ENCODE measurements at places on chromosomes 12 and 14.
A peak's percentile ranks its signal among the peaks of the same experiment; 100 is the strongest.

- DNase-seq = peak; percentile 82
These were observed 22.6 kb upstream of the SNRPF start for GRCh38 chr12:95836185-95836609.

- no peak for DNase-seq
These were observed 2.2 kb downstream of the SCARB1 start for GRCh38 chr12:124861492-124861891.

- no peak for DNase-seq
These were observed 103.6 kb upstream of the CCDC91 start for GRCh38 chr12:28086521-28087155.

DNA sequence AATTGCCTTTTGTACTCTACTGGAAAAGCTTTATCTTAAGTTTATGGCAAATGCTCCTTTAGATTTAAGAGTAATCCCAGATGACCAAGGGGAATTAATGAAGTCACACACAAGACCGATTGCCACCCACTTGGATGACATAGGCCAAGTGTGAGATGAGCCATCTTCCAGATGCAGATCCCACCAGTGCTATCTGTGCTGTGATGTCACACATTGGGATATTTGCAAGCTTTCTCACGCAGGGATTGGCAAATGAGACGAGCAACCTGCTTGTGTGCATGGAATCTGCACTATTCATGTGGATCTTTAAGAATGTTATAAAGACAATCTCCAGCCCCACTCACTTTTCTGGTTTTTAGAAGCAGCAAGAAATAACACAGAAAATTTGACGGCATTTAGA lies 602.1 kb upstream of the TMEM132C start:
- DNase-seq = no peak

DNA sequence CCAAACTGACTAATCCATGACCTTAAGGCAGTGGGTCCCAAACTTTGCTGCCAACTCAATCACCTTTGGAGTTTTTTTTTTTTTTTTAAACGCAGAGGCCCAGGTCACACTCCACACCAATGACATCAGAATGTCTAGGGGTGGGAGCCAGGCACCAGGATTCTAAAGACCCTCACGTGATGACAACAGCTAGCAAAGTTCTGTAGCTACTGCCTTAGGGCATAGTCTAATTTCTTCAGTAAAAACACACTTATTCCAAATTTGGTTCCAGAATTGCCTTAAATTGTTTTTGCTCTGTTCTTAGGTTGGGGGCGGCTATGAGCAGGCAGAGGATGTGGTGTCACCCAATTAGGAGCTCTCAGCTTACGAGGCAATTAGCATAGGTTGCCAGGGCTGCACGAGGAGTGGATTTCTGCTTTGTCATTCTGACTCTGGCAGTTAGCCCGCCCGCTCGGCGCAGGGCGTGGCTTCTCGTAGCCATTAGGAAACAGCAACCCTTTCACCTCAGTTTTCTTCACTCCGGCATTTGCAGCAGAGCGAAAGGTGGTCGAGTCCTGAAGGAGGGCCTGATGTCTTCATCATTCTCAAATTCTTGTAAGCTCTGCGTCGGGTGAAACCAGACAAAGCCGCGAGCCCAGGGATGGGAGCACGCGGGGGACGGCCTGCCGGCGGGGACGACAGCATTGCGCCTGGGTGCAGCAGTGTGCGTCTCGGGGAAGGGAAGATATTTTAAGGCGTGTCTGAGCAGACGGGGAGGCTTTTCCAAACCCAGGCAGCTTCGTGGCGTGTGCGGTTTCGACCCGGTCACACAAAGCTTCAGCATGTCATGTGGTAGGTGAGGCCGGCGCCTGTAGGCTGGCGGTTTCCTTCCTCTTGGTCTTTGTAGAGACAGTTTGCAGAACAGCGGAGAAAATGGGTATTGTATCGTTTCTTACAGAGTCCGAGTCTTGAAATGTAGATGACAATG lies 16.7 kb upstream of the EID3 start:
- peak; percentile 98 for DNase-seq

- peak; percentile 78 for DNase-seq
These were observed 124.0 kb downstream of the DYRK2 start for GRCh38 chr12:67772267-67773169.

GRCh38 chr14:68217791-68218340 lies 398.3 kb downstream of the RAD51B start:
- no peak for DNase-seq

DNA sequence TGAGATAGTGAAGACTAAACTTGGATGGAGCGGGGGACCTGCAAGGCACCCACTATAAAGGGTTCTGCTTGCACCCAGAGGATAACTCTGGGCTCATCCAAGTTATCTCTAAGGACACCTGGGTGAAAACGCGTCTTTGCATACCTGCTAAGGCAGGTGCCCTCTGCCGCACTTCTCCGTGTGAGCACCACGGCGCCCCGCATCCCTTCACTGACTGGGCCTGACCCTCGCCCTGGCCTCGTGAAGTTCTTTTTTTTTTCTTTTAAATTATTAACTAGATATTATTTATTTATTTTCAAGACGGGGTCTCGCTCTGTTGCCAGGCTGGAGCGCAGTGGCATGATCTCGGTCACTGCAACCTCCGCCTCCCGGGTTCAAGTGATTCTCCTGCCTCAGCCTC lies 20.0 kb upstream of the APOF start:
- DNase-seq = no peak

DNA sequence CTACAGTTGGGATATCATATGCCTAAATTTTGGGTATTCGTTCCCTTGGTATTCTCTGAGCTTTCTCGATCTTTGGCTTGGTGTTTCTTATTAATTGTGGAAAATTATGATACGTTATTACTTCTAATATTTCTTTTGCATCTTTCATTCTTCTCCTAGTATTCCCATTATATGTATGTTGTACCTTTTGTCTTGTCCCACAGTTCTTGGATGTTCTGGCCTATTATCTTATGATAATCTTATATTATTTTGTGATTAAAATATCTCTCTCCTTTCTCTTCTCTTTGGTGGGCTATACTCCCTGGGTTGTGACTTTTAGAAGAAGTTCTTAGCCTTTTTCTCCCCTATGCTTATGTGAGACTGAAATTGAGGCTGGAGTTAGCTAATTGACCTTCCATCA lies 25.2 kb downstream of the PTCSC3 start:
- no peak for DNase-seq

GRCh38 chr14:78697341-78697740 lies 527.2 kb downstream of the NRXN3 start:
- DNase-seq = peak; percentile 31

- no peak for DNase-seq
These were observed 48.5 kb downstream of the WDR20 start for GRCh38 chr14:102188187-102188586.

DNA sequence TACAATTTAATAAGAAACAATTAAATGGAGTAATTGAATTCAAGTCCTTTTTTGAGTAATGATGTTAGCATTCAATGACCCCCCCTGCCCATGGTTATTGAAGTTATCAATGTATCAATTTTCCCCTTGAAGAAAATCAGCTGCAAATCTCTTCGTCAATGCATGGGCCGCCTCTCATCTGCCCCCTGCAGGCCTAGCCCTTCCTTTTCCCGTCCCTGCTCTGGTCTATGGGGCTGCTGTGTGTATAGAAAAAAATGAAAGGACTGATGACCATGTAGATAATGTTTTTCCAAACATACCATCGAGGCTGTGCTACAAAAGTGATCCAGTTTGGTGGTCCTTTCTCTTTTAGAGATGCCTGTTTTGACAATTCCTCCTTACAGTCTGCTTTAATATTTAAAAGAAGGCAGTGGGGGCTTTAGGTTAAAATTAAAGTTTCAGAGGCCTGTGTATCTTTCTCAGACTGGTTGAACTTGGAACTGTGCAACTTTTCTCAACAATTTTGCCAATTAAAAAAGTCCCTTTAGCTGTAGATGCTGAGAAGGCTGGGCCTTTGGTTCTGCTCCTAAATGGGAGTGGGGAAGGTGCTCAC lies 98.4 kb downstream of the APAF1 start:
- no peak for DNase-seq

DNA sequence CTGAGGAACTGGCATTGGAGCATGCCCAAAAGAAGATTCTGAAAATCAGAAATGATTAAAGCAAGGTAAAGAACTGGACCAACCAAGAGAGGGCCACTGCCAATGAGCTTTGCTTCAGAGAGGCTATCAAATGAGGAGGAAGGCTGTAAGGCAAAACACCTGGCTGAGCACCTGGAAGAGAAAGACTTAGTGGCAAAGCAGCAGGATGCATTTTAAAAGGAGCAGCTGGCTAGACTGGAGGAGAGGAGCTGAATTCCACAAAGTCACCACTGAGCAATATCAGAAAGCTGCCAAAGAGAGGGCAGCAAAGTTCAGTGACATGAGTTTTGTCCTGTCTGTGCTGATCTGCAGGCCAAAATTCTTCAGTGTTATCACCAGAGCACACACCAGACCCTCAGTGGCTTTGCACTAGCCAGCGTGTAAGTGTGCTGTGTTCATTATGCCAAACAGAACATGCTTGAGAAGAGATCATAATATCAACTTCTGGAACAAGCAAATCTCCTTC lies 338.7 kb downstream of the TRHDE start:
- peak; percentile 68 for DNase-seq

GRCh38 chr14:52040598-52040997 lies 28.3 kb downstream of the NID2 start:
- no peak for DNase-seq

GRCh38 chr12:15982471-15982870 lies 71.3 kb downstream of the DERA start:
- DNase-seq = peak; percentile 48

- DNase-seq = no peak
These were observed 35.8 kb downstream of the ATP2A2 start for GRCh38 chr12:110316861-110317260.

- DNase-seq = no peak
These were observed 33.0 kb downstream of the PWP1 start for GRCh38 chr12:107718606-107719005.

DNA sequence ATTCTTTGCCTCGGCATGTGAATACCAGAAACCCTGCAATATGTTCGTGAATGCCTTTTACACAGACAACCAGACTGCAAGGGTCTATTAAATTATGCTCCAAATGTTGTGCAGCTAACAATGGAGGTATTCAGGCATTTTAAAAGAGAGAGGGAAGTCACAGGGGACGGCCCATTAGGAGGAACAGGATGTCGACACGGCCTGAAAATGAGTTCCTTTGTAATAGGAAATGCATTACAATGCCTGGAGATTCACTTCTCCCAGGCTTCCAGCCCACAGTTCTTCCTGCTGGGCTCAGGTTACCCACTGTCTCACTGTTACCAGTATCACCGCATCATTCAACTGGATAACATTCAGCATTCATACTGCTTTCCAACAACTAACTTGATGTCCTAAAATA lies 2.5 kb downstream of the DUSP6 start:
- DNase-seq = no peak

GRCh38 chr14:96745500-96746051 lies 51.6 kb upstream of the VRK1 start:
- DNase-seq = no peak

DNA sequence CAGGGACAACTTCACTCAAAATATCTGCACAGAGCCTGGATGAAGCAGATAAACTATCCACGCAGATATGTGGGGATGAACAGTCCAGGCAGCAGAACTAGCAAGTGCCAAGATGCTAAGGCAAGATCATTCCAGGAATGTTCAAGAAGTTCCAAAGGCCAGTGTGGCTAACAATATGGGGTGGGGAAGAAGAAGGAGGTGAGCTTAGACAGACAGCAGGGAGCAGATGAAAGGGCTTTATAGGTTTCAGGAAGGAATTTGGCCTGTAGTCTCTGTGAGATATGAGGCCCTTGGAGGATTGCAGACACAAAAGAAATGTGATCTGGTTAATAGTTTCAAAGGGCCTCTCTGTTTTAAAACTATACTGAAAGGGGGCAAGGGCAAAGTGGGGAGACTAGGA lies 63.5 kb upstream of the PPM1H start:
- no peak for DNase-seq

DNA sequence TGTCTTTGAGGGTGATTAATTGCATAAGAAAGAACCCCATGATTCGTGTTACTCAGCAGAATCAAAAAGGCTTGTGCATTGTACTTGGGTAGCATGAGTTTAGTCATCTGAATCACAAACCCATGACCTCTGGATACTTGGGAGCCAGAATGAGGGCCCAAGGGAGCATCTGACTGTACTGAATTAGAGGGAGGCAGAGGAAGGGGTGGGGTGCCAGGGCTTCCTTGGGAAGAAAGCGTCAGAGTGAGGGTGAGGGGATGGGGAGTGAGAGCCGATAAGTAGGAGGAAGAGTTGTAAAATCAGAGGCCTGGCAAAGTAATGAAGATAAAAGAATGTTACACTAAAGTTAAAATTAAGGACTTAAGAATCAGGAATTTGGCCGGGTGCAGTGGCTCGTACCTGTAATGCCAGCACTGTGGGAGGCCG lies 29.8 kb downstream of the GPRC5D start:
- no peak for DNase-seq

DNA sequence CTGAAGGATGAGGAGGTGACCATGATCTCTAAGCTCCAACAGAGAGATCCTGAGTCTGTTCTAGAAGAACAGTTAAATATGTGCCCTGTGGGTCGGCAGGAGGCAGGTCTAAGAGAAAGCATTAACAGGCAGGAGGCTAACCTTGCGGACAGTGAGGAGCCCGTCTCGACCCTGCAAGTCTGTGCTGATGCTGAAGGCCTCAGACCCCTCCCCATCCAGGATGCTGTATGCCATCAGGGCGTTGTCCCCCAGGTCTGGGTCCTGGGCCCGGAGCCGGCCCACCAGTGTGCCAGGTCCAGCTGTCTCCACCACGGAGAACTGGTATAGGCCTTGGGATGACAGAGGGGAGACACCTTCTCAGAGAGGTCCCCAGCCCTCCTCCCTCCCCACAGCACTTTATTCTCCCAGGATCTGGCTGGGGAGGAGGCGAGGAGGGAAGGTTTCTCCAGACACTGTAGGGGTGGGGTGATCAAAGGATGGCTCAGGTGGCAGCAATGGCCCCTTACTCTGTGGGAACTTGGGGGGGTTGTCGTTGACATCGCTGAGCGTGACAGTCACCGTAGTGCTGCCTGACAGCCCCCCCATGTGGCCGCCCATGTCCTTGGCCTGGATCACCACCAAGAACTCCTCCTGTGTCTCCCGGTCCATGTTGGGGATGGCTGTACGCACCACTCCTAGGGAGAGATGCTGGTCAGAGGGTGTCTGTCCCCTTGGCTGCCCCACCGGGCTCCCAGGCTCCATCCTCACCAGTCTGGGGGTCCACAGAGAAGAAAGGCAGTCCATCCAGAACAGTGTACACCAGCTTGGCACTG lies 3.1 kb downstream of the CDH24 start:
- DNase-seq = no peak

DNA sequence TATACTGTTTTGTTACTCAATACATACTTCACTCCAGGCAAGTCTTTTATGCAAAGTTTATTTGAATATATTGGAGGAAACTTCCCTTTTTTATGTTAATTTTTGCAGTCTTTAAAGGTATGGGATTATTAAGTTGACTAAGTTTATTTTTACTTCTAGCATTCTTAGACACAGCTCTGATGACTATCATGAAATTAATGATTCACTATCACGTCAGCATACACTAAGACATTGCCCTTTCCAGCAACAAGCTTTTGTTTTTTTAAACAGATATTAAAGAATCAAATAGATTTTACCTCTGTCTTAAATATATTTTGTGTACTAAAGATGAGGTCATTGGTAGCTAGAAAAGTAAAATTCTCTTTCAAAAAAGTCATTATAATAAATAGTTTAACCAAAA lies 52.1 kb downstream of the DERA start:
- no peak for DNase-seq

Data from NCI-H1417 (cell line).